Suppressor macrophage (primary cell): ENCODE measurements at places on chromosomes 4 and X.

DNA sequence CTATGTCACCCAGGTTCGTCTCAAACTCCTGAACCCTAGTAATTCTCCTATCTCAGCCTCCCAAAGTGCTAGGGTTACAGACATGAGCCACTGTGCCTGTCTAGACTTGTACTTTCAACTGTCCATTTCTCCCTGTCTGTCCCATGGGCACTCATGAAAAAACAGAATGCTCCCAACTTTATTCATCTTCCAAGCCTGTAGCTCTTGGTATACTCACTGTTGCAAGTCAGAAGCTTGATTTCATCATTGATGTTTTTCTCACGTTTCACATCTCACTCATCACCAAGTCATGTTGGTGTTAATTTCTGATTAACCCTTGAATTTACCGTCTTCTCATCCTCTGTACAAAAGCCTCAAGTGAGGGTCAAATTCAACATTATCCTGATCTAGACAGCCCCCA lies 7.3 kb upstream of the SRP72 start:
- no peak for DNase-seq

DNA sequence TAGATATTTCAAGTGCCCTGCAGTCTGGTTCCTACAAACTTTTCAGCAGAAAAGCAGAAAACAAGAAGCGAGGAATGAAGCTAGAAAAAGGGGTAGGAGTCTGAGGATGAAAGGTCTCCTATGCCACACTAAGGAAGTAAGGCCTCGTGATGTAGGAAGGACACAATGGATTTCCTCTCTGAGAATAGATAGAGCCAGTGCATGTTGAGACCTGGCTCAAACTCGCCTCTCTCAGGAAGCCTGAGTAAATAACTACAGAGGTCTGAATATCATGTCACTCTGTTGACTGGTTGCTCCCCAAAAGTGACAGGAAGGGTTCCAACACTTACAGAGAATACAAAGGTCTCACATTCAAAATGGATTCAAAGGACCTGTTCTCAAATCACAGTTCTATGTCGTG lies 93.3 kb downstream of the GRIA3 start:
- DNase-seq, result no peak

DNA sequence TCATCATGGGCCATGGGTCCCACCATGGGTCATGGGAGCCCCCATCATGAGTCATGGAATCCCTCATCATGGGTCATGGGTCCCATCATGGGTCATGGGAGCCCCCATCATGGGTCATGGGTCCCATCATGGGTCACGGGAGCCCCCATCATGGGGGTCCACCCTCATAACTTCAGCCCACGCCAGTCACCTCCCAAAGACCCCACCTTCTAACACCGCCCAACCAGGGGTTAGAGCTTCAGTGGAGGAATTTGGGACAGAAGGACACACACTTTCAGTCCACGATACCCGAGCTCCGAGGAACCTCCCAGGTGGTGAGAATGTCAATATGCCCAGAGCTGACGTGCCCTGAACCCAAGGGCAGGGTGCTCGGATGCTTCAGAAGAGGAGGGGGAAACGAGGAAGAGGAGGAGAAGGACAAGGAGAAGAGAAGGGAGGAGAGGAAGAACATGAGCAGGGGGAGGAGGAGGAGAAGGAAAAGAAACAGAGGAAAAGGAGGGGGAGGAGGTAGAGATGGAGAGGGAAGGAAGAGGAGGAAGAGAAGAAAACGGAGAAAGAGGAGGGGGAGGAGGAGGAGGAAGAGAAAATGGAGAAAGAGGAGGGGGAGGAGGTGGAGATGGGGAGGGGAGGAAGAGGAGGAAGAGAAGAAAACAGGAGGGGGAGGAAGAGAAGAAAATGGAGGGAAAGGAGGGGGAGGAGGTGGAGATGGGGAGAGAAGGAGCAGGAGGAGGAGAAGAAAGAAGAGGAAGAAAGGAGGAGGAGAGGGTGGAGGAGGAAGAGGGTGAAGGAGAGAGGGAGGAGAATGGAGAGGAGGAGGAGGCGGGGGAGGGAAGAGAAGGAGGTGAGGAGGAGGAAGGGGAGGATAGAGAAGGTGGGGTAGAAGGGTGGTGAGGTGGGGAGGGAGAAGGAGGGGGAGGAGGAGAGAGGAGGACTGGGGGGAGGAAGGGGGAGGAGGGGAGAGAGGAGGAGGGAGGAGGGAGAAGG lies 17.7 kb downstream of the IL3RA start:
- no peak for DNase-seq

- DNase-seq, result no peak
Measured at GRCh38 chrX:151912221-151912620, 468 bp upstream of the MAGEA4 start.

GRCh38 chr4:8725845-8726244 lies 133.3 kb downstream of the CPZ start:
- DNase-seq, result no peak

- DNase-seq, result peak; percentile 62
Measured at GRCh38 chr4:3355266-3355748, 62.5 kb downstream of the RGS12 start.

GRCh38 chr4:166802346-166802745 lies 431.9 kb downstream of the SPOCK3 start:
- DNase-seq, result no peak

DNA sequence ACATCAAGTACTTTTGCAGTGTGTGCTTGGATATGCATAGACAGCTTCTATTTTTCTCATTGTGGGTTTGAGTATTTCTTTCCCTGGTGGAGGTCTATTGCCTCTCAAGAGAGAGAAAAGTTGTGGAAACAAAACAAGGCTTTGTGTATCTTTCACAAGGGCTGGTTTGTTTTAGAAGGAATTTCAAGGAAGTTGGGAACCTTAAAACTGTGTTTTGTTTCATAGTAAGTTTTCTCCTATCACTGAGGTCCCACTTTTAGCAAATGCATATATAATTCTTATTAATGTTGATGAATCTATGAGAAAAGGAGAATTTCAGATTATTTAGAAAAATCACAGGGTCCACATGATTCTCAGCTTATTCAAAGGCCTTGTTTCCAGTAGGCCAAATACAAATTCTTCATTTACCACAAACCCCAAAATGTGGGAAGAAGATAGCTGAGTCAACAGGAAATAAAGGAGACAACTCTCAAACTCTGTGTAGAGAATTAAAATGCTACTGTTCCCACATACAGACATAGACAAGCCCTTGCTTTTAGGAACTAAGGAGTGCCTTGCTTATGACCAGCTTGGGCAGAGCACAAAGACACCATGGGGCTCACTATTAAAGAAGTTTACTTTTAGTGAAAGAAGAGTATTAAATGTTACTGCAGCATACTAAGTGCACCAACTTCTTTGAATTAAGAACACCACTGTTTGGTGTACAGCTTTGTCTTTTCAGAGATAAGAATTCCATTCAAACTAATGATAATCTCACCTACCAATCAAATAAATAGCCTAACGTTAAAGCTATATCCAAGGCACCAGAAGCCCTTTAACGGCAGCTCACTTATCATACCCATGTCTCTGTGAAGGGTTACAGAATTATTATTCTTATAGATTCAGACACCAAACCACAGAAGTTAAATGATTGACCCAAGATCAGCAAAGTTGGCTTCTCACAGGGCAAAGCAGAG lies 177.4 kb upstream of the LEF1 start:
- no peak for DNase-seq
